ENCODE measurements at places on chromosomes 11 and 22.

DNA sequence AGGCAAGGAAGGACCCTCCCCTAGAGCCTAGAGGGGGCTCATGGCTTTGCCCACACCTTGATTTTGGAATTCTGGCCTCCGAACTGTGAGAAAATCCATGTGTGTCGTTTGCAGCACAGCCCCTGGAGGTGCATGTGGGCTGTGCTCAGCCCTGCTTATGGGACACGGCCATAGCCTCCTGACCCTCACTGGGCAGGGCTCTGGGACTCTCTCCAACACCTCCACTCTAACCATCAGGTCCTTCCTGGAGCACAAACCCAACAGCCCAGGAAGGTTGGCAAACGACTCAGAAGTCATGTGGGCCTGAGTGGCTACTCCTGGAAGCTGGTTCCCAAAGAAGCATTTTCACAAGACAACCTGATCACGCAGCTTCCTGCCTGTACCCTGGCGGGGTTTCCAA is 144.1 kb downstream of the CTTN start:
- no peak for DNase-seq

DNA sequence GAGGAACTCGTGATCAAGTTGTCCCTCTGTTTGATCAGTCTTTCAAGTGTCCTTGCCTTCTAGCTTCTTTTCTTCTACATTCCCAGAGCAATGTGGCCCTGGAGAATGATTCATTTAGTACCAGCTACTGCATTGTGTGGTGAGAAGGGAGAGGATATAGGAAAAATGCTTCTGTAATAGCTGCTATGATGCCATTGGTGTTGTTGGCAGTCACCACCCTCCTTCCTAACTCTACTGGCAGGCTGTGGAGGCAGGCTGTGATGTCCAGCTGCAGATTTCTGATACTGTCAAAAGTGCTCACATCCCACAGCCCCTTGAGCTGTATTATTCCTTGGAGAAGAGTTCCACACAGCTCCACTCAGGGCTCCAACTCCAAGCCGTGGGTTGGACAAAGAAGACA is 52.8 kb downstream of the ENDOD1 start:
- no peak for DNase-seq

DNA sequence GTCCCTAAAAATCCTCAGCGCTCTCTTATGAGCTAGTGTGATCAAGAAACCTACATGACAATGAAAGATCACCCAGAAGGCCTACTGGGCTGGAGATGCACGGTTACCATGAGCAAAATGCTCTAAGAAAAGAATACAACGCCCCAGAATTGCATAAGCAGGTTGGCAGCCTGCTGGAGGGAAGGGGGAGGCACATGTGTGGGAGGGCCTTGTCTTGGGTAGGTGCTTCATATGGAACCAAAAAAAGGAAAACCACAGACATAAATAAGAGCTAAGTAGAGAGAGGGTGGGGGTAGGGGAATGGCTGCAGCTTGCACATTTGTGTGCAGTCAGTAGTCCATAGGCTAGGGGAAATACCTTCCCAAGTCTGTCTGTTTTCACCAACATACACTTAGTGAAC is 2.8 kb downstream of the SIAE start:
- DNase-seq = peak; percentile 92

GRCh38 chr22:33811208-33811607 is 109.1 kb downstream of the LARGE1 start:
- DNase-seq = no peak

DNA sequence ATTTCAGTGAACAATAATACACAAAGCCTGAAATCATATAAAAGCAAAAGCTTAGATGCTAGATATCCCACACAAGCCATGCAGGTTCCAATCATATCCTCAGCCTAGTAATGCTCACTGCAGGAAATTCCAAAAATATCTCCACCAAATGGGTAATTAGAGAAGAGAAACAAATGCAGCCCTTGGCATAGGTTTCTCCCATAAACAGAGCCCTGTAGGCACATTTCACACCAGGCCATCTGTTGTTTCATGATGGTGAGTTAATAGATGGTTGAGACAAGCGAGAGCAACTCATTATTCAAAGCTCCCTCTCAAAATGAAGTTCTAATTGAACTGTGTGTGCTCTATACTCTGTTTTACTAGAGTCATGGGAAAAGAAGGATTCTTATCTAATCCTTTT is 154.6 kb upstream of the TRPC6 start:
- DNase-seq = no peak

- no peak for DNase-seq
Observed at GRCh38 chr11:95435628-95436353, 204.8 kb upstream of the SESN3 start.
